ENCODE measurements at places on chromosomes 5 and 9.

- peak; percentile 49 for DNase-seq
Observed at GRCh38 chr9:21317956-21318923, 13.1 kb upstream of the IFNA5 start.

GRCh38 chr9:6195714-6196360 lies 19.8 kb upstream of the IL33 start:
- no peak for DNase-seq

DNA sequence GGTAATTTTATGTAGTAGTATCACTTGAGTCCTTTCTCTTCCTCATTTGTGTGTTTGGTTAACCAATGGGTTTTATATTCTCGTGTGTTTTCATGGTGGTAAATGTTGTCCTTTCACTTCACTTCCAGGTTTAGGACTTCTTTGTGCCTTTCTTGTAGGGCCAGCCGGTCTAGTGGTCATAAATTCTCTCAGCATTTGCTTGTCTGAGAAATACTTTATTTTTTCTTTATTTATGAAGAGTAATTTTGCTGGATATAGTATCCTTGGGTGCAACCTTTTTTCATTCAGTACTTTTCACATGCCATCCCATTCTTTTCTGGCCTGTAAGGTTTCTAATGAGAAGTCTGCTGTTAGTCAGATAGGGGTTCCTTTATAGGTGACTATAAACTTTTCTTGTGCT lies 107.1 kb downstream of the GNA14 start:
- no peak for DNase-seq

- peak; percentile 75 for DNase-seq
Observed at GRCh38 chr9:83024506-83025125, 38.3 kb downstream of the RASEF start.

DNA sequence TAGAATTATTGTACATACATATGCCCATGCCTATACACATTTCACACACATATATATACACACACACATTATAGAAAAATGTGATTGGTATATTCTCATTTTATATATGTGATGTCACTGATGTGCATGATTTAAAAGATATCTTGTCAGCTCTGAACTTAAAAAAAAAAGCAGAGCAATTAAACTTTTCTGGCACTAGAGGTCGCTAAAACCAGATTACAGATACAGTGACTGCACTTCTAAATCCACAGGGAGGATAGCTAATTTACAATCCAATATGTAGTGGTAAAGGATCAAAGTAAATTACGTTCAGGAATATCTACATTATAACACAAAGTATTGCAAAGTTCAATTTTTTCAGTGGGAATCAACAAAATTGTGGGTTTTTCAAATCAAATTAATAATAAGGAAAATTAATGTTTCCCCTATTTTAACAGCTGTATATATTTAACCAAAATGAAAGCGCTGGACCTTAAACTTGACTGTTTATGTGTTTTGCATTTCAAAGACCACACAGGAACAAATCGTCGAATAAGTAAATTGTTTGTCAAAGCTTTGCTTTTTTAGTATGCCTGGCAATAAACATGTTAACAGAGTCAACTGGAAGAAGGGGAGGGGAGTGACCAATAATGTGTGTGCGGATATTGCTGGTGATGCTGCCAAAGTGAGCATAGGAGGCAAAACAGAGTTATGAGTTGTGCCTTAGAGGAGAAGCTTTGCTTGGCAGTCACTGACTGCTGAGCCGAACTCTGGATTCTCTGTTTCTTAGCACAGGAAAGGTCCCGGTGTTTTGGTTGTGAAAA lies 1201.4 kb upstream of the C9orf72 start:
- peak; percentile 36 for DNase-seq

GRCh38 chr9:14347406-14348122 lies 33.6 kb upstream of the NFIB start:
- peak; percentile 19 for DNase-seq

- DNase-seq: no peak
Observed at GRCh38 chr5:108822211-108822947, 74.7 kb downstream of the FER start.

DNA sequence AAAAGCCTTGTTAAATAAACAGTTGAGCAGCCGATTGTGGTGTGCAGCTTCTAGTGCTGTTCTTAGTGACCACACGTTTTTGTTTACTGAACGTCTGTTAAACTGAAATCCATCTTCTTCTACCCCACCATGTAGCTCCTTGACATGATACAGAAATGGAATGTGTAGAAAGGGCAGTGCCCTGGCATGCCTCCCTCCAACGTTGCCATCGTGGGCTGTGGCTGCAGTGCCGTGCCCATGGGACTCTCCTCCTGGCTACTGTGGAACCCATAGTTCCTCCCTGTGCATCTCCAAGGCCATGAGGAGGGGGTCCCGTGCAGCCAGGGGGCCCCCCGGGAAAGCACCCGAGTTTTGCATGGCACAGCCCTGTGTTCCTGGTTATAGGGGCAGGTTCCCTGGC lies 23.3 kb upstream of the TGFBI start:
- DNase-seq: no peak

DNA sequence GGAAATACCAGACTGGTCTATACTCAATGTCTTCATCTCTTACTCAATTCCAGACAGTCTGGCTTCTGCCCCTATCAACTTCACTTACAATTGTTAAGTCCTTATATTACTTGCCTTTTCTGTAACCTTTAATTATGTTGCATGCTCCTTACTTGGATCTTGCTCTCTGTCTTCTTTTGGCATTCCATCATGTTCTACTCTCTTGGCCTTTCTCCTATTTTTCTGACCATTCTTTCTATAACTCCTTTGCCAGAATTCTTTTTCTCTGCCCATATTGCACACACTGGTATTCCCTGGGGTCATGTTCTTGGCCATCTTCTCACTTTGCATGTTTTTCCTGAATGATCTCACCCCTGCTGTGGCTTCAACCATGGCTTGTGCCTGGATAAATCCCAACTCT lies 209.8 kb upstream of the ZNF462 start:
- peak; percentile 62 for DNase-seq

GRCh38 chr5:181233801-181234454 lies 9.8 kb downstream of the RACK1 start:
- DNase-seq: no peak

- DNase-seq: no peak
Observed at GRCh38 chr5:54009357-54009756, 301.0 kb downstream of the ARL15 start.

- peak; percentile 33 for DNase-seq
Observed at GRCh38 chr9:118331622-118332045, 627.4 kb downstream of the TLR4 start.

DNA sequence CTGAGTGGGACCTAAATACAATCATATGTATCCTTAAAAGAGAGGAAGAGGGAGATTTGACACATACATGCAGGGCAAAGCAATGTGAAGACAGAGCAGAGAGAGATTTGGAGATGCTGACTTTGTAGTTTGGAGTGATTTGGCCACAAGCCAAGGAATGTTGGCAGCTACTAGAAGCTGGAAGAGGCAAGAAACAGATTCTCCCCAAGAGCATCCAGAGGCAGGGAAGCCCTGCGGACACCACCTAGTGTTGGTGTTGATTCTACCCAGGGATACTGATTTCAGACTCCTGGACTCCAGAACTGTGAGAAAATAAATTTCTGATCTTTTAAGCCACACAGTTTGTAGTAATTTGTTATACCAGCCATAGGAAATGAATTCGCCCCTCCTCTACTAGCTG lies 64.9 kb upstream of the OSMR start:
- peak; percentile 86 for DNase-seq

DNA sequence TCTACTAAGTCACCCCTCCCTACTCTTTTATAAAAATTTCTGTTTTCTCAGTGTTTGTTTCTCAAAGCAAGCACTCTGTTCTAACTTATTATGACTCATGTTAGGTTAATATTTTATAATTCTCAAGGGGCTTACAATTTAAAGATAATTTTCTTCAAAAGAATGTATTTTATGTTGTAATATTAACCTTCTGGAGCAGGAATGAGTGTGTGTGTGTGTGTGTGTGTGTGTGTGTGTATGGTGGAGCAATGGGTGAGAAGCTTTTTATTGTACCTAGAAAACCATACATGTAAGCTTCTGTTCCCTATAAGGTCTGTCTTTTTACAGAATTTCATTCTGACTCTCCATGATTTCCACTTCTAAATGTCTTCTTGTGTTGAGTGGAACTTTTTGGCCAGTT lies 63.0 kb downstream of the PBX3 start:
- DNase-seq: peak; percentile 56

- DNase-seq: no peak
Observed at GRCh38 chr5:164688437-164688836, 1183.0 kb downstream of the MAT2B start.

DNA sequence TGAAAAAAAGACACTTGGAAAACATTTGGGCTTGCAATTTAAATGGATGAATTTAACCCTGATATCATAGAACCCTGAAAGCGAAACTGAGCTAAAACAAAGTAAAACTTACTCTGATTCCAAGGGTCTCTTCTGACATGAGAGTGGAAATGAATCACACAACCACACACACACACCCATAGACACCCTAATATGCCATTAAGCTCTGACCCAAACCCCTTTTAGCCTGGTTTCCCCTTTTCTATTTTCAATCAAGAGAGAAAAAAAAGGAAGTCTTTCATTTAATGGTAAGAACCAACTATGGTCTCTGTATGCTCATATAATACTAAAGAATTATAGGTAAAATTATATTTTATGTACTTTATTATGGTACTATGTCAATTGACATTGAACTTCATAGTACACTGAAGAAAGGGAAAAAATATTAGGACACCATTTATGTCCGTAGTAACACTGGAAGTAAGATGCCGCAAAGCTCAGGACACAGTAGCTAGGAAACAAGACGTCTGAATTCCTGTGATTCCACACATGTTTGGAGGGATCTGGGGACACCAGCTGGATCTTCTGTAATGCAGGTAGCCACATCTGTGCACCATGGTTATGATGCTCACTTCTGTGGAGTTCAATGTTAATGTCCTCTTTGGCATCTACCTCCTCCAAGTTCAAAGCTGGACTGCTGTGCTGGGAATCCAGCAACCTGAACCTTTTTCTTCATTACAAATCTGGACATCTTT lies 95.8 kb downstream of the PCSK1 start:
- DNase-seq: no peak

DNA sequence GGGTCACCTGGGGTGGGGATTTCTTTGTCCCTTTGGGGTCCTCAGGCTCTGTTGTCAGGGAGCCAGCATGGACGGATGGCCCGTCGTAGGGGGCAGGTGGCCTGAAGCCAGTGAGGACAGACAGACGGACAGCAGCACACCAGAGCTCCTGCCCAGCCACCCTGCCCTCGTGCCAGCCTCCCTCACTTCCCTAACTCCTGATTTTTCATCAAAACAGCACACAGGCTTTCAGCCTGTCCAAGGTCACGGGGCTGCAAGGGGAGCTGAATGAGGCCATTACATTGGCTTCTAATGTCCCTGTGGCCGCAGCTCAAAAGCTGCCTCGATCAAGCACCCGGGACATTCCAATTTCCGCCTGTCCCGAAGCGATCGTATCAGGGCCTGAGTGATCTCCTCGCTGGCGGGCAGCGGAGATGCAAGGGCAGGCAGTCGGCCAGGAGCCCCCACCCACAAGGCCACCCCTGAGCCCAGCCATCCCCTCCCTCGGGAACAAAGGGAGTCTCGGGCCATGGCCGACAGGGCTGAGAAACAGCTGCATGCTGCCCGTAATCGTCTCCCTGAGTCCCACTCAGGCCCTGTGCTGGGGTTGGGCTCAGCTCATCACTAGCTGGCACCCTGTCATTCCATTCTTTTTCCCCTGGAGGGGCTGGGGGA lies 50.5 kb upstream of the RNU6ATAC start:
- DNase-seq: peak; percentile 38

DNA sequence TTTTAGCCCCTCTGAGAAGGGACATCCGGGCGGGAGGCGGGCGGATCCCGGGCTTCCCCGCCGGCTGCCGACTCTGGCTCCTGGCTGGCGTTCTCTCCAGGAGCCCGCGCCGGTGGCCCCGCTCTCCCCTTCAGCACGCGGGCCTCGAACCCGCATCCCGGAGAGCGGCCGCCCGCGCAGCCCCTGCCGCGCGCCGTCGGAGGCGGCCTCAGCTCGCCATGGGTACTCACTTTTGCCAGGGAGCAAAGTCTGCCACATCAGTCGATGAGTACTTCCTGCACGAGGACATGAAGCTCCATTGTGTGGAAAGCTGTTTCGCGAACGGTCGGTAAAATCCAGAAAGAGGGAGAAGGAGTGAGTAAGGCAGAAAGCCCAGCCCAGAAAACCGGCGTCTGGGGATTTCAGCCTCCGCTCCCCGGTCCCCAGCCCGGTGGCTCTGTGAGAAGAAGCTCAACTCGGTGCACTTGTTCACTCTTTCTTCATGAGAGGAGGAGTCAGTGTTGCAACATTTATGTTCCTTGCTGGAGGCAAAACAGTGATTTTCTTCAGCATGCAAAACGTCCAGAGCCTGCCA lies at the start of gene PRLR:
TSS of gene PRLR (minus strand) at position 450 of the 574 bp plus-strand sequence. CDS start 140,867 bp downstream, outside the sequence.
- DNase-seq: peak; percentile 42

DNA sequence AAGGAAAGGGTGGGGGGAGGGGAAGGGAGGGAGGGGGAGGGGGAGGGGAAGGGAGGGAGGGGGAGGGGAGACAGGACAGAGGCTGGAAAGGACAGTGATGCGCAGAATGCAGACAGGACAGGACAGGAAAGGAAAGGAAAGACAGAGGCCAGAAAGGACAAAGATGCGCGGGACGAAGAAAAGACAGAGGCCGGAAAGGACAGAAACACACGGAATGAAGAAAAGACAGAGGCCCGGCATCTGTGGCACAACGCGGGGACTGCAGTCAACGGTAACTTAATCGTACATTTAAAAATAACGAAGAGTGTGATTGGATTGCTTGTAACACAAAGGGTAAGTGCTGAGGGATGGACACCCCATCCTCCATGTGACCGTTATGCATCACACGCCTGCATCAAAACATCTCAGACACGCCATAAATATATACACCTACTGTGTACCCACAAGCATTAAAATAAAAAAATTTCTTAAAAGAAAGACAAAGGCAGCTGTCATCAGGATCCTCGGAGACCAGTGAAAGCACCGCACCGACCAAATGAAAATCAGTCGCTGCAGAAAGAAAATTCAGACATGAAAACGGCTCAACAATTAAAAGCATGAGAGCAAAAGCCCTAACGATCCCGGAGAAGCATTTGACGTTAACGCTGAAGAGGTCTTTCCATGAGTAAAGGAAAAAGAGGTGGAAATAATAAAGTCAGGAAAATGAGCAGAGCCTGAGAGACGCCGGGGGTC lies 52.9 kb upstream of the EXOC3 start:
- no peak for DNase-seq

- peak; percentile 84 for DNase-seq
Observed at GRCh38 chr5:43769571-43770355, 166.8 kb downstream of the NNT start.

GRCh38 chr5:91379246-91379913 lies 3.7 kb downstream of the ARRDC3 start:
- DNase-seq: no peak

- no peak for DNase-seq
Observed at GRCh38 chr5:78792345-78793055, 143.9 kb upstream of the LHFPL2 start.

DNA sequence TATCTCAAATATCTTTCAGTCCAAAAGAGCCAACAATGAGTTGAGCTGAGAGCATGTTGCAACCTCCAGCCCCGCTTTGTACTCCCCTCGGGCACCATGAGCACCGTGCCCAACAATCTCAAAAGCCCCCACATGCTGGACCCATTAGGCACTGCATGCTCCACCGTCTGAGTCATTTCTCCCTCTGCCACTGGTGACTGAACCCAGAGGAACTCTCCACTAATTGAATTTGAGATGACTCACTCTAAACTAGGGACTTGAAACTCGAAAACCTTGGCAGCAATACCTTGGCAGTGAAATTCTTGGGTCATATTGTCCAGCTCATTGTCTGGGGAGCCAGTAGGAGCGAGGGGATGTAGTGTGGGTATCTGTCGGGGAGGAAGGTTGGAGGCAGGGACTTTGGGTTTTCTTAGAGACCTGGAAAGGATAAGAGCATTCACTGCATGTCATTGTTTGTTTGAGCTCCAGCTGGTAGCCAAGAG lies 49.9 kb upstream of the SLIT3 start:
- DNase-seq: peak; percentile 100

GRCh38 chr5:83340511-83340918 lies 131.0 kb upstream of the VCAN start:
- DNase-seq: peak; percentile 19
